ENCODE measurements at places on chromosomes 7 and 10. TPM values are rescaled to one million over a fixed set of nuclear protein-coding genes. Genes with fewer than 3 reads are reported as not detected.

- no peak for DNase-seq
- H3K27me3 ChIP-seq, result peaks cover 3% of the 10 kb centered on the region
- H3K27ac ChIP-seq, result no peak overlapping the region
- H3K36me3 ChIP-seq, result no peaks in the 10 kb centered on the region
These were observed 229.3 kb upstream of the KMT2E start for GRCh38 chr7:104784686-104785085.

- H3K27me3 ChIP-seq, result no peaks in the 10 kb centered on the region
- no peaks in the 10 kb centered on the region for H3K36me3 ChIP-seq
- H3K4me1 ChIP-seq, result no peaks in the 10 kb centered on the region
- no peak overlapping the region for H3K27ac ChIP-seq
- no peak for DNase-seq
These were observed 1183.9 kb upstream of the C7orf33 start for GRCh38 chr7:147406521-147407135.

The ZNF775 gene
- total RNA-seq, result 6.7 TPM

The TFR2 gene
- total RNA-seq, result 13.1 TPM

The NRP1 gene
- total RNA-seq, result 0.23 TPM

The GALNT17 gene
- total RNA-seq, result not detected

Measured in activated CD8-positive, alpha-beta T cell treated with anti-CD3 and anti-CD28 coated beads, Interleukin-2, amount 10 ng/mL, durations not matched to agents 7 days and 5 days (primary cell).